ENCODE measurements at places on chromosomes 1 and 21.

DNA sequence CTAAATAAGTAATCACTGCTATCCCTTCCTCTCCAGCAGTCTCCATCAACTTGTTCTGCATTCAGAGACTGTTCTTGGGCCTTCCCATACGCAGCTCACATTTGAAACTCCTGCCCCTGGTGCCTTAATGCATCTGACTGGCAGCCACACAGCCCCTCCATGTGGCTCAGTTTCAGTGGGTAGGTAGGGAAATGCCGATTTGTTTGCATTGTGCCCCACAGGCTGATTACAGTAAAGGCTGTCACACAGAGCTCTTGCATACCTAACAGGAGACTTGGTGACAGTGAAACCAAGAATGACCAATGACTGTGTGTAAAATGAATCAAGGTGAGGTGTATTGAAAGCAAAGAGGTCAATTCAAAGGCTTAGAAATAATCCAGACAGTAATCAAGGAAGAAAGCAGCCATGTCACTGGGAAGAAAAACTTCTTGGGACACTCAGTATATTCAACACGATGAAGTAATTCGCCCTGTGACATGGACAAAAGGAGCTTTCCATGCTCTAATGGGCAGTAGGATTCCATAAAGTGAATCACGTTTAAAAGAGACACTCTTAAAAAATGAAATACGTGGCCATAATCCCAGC is 12.7 kb upstream of the B3GALNT2 start:
- no peak for DNase-seq

DNA sequence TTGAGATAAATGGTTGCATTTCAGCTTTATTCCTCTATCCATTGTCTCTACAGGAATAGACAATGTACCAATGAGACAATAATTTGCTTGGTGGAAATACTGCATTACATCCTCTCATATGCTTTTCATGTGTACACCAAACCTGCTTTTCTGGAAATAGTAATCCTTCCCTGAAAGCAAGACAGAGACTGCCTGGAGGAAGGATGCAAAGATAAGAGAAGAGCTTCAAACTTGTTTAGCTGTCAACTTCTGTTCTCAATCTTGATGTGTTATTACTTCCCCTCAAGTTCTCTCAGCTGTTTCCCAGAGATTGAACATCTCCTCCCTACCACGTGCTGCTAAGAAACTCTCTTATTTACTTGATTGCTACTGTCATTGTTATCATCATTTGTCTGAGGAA is 1125.4 kb upstream of the TMPRSS15 start:
- DNase-seq, result no peak

DNA sequence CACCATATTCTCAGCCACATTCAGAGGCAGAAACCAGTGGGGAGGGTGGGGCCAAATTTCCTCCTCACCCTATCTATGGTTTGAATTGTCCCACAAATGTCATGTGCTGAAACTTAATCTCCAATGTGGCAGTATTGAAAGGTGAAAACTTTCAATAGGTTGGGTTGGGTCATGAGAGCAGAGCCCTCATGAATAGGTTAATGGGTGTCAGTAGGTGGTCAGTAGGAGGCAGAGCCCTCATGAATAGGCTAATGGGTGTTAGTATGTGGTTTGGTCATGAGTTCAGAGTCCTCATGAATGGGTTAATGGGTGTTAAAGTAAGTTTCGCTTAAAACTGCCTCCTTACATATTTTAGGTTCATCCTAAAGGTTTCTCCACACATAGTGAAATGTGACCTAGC is 170.0 kb downstream of the FCRL5 start:
- no peak for DNase-seq

DNA sequence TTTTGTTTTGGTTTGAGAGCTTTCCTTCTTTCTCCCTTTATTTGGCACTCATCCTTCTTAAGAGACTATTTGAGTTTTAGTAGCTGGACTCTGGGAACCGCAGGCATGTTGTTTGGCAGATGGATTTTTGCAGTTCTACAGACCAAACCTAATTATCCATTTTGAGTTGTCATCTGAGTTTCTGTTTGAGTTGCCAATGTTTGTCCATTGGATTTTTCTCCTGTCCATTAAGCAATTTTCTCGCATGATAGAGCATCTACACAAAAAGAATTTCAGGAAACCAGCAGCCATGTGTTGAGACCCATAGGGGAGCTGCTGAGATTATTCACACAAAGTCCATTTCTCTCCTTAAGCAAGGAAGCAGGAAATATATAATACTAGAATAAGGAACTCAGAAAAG is 17.2 kb upstream of the CXADR start:
- DNase-seq, result no peak

- no peak for DNase-seq
These were observed 68.5 kb downstream of the FASLG start for GRCh38 chr1:172727275-172727857.

- peak; percentile 10 for DNase-seq
These were observed 11.5 kb upstream of the PLA2G5 start for GRCh38 chr1:20058531-20058930.

DNA sequence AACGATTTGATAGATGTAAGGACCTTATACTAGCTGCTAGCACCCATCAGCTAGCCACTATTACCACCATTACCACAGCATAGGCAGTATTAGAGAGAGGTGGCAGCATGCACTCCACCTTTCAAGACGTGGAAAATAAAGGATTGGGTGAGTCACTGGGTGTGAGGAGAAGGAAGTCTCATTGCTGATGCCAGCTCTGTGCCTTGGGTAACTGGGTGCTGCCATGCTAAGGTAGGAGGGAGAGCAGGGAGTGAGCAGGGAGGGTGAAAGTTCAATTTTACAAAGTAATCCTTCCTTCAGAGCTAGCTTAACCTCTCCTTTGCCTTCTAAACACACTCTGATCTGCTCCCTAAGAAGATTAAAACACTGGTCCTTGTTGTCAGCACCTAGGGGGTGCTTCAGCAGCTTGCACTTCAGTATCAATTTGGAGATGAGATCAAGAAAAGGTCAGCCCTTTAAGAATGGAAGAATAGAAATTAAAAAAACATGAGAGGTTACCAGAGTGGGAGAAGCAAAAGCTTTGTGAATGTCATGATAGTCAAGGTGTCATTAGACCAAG is 1.8 kb upstream of the LIN9 start:
- no peak for DNase-seq

DNA sequence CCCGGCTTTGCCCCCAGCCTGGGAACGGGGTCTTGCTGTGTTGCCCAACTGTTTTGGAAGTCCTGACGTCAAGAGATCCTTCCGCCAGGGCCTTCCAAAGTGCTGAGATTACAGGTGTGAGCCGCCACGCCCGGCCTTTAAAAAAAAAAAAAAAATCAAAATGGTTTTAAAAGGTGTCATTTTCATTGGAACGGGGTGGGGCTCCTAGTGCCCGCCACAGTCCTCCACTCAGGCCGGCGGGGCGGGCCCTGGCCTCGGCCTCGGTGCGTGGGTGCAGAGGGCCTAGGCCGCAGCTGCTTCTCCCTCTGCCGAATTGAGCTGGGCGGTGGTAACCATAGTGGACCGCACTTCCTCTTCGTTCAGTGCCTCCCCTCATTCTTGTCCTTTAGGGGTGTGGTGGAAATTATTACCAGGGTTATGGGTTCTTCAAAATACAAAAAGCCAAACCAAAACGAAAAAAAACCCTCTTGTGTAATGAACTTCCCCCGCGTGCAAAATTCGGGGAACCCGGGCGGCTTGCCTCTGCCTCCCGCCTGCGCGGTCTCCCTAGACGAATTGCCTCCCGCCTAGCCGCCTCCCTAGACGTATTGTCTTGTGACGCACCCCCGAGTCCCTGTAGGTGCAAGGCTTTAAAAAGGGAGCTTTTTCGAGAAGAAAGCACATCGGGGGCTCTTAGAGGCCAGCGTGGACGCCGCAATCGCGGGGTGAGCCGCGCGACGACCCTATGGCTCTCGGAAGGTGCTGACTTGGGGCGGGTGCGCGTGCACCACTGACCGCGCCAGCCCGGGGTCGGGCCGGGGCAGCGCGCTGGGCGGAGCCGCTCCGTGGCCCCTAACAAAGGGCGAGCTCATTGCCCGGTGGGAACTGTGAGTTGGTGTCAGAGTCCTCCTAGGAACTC is 10.5 kb upstream of the SPEN start:
- peak; percentile 8 for DNase-seq

- DNase-seq, result no peak
These were observed 58.4 kb downstream of the SIPA1L2 start for GRCh38 chr1:232571523-232571922.

- DNase-seq, result no peak
These were observed 24.0 kb upstream of the ELOA start for GRCh38 chr1:23719162-23719820.

DNA sequence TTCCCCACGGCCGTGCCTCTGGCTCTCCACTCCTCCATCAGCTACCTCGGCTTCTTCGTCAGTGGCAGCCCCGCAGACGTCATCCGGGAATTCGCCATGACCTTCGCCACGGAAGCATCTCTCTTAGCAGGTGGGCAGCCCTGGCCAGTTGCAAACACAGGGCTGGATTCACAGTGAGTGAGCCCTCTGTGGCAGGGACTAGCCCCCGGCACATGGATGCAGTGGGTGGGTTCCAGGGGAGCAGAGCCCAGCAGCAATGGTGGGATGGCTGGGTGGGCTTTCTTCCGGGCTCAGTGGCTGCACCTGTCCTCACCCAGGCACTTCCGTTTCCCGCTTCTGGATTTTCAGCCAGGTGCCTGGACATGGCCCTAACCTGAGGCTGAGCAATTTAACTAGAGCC is 9.4 kb downstream of the UBASH3A start:
- no peak for DNase-seq

DNA sequence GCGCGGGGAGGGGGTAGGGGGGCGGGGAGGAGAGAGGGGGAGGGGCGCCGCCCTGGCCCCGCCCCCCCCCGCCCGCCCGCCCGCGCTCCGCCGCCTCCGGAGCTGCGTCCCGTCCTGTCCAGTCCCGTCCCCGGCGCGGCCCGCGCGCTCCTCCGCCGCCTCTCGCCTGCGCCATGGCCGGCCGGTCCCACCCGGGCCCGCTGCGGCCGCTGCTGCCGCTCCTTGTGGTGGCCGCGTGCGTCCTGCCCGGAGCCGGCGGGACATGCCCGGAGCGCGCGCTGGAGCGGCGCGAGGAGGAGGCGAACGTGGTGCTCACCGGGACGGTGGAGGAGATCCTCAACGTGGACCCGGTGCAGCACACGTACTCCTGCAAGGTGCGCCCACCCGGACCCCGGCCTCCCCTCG is at the start of gene AGRN:
AGRN (plus strand) TSS at position 121 of the 405 bp plus-strand sequence; CDS start at position 174, 53 bp downstream.
- no peak for DNase-seq

- no peak for DNase-seq
These were observed 198.4 kb downstream of the SLC45A1 start for GRCh38 chr1:8516278-8516777.

- DNase-seq, result no peak
These were observed 14.3 kb downstream of the EGLN1 start for GRCh38 chr1:231407547-231408396.

- no peak for DNase-seq
These were observed 181.9 kb upstream of the B3GALT2 start for GRCh38 chr1:193368302-193368701.

DNA sequence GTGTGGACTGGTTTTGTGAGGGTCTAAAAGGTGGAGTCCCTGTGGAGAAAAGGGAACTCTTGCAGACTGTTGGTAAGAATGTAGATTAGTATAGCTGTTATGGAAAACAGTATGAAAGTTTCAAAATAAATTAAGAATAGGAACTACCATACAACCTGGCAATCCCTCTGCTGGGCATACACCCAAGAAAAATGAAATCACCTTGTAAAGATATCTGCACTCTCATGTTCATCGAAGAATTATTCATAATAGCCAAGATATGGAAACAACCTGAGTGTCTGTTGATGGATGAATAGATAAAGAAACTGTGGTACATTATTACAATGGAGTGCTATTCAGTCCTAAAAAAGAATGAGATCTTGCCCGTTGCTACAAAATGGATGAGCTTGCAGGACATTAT is 109.6 kb downstream of the TBX19 start:
- no peak for DNase-seq

- DNase-seq, result no peak
These were observed 1276.9 kb upstream of the ADGRL2 start for GRCh38 chr1:80523861-80524260.

- DNase-seq, result no peak
These were observed 79.3 kb downstream of the HMCN1 start for GRCh38 chr1:185813401-185813979.
